Heart left ventricle (tissue), 16 donors: ENCODE measurements at places on chromosomes 2 and 18.

GRCh38 chr2:25926984-25927756, 48.9 kb upstream of the ASXL2 start:
- DNase-seq: no peak

GRCh38 chr2:147275943-147276342, 568.9 kb upstream of the ACVR2A start:
- no peak for DNase-seq

GRCh38 chr2:21916934-21917522, 793.3 kb downstream of the TDRD15 start:
- DNase-seq: no peak

GRCh38 chr2:99936065-99936464, 206.3 kb downstream of the AFF3 start:
- DNase-seq: no peak

DNA sequence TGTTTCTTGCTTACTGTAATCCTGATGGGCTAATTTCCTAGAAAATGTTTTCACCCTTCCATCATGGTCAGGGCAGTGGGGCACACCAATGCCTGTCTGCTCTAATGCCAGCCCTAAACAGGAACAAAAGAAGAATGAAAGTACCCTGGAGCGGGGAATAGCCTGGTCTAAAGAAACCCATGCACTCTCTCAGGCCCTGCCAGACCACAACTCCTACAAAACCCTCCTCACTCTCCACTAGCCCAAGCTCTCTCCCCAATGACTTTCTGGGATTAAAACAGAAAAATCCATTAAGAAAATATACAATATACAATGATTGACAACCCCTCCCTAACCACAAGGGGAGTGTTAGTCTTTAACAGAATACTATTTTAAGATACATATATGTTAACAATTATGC, 67.6 kb downstream of the AAK1 start:
- DNase-seq: no peak

DNA sequence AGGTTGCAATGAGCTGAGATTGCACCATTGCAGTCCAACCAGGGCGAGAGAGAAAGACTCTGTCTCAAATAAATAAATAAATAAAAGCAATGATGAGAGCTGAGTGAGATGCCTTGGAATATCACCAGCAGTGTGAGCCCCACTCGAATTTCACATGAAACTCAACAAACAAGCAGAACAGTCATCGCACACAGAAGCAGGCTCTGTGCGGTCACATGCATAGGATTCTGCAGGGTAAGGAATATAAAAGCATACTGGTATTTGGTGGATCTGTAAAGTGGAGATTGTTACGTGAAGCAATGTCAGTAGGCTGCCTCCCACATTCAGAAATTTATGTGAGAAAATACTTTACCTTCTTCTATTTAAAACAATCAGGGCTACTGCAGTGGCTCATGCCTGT, 18.0 kb upstream of the AP1S3 start:
- DNase-seq: no peak

DNA sequence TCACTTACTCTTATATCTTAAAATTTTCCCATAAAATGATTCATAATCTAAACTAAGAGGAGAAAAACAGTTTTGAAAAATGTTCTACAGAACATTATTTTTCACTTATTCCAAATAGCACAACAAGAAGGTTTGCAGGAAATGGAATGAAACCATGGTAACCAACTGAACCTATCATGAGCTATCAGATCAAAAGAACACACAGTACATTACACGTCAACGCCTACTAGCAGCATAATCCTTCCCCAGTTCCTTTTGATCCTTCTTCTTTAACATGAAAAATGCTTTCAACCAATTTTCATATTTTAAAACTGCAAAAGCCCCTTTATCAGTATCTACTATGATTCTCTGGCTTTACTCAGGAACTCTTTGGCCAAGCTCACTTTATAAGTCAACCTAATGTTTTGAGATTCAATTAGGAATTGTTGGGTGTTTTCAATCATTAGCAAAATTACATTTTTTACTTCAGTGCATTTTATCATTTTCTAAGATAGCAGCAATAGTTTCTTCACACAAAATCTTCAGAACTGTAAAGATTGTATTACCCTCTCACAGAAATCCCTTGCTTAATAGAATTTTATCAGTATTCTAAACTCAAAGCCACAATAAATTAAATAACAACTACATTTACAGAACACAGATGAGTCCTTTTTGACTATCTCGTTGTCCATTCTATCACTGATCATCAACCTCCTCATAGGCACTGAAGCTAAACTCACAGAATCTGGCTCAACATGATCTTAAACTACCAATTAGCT, 102.5 kb downstream of the CHN1 start:
- no peak for DNase-seq

- DNase-seq: peak; percentile 29
Measured at GRCh38 chr2:197675711-197676188, 363 bp upstream of the RFTN2 start.

GRCh38 chr18:39838831-39839230, 2116.2 kb upstream of the PIK3C3 start:
- DNase-seq: no peak

DNA sequence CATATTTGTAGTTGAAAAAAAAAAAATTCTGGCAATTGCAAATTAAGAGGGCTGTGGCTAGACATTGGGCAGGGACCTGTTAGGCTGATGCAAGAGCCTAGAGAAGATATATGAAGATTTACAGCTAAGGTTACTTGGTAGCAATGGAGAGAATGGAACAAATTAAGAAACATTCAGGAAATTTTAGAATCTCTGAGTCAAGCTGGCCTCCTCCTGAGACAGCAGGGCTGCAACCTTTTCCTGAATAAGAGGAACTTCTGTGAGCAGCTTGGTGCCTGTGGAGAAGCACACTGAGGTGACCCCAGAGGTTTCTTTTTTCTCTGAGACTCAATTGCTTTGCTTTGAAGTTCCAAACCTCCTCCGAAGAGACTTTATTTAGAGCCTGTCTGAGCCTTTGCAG, 118.6 kb upstream of the LRATD1 start:
- no peak for DNase-seq

GRCh38 chr18:13377496-13377895, 158.9 kb downstream of the LDLRAD4 start:
- DNase-seq: no peak

DNA sequence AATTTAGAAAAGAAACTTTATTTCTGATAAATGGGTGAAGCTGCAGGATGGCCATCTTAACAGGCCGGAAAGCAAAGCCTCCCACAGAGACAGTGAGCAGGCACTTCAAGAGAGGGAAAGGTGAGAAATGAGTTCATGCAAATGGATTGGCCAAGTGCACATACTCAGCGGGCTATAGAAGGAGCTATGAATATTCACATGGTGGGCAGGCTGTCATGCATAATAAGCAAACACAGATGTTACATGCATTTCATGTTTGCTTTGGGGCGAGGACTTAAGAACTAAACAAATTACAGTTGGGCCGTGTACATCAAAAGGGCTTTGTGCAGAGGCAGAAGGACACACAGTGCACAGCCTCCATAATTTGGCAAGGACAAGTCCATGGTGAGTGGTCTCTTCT, 69.8 kb upstream of the MAL start:
- DNase-seq: no peak

GRCh38 chr2:17835516-17835915, 19.3 kb downstream of the MSGN1 start:
- no peak for DNase-seq

GRCh38 chr2:4931721-4932365, 760.3 kb upstream of the SOX11 start:
- no peak for DNase-seq

DNA sequence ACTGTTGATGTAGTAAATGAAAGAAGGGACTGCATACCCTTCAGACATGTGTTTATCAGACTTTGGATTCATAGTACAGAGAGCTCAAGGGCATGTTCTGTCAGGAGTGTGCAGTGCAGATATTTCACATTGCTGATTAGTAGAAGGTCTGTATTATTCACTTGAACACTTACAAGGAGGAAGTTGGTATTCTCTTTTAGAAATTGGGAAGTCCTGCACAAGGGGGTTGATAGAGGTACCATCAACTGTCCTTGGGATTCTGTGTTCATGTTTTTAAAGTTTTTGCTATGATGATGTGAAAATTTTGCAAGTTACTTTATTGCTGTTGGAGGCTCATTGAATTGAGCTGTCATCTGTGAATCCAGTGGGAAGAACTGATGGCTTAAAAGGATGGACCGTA, 6.7 kb downstream of the PSMD1 start:
- no peak for DNase-seq

- DNase-seq: peak; percentile 53
Measured at GRCh38 chr18:24659827-24660720, 199.6 kb downstream of the HRH4 start.

GRCh38 chr2:152594792-152595191, 122.5 kb downstream of the PRPF40A start:
- DNase-seq: peak; percentile 31

DNA sequence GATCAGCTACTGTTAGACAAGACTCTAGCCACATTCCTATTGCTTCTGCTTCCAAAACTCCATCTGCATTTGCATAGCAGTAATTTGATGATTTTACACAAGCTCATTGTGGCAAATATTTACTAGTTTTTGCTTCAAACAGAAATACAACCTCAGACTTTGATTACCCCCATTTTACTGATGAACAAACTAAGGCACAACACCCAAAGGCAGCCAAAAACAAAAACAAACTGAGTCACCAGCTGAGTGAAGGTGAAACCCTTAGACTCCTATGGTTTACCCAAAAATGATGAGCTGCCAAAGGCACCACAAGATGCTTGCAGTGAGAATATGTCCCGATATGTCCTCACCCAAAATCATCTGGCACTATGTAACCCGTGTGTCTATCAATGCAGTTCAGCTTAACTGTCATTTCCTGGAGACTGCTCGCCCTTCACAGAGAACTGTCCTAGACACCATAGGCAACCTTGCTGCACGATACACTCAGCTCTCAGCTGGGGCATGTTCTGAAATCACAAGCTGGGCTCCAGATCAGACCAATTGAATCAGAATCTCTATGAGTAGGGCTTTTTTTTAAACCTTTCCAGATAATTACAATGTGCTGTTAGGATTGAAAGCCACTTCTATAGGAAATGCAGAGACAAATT, 4.1 kb upstream of the EVA1A start:
- no peak for DNase-seq

- DNase-seq: no peak
Measured at GRCh38 chr2:83990636-83991035, 468.4 kb downstream of the SUCLG1 start.

GRCh38 chr2:181946444-181947127, 39.1 kb upstream of the PPP1R1C start:
- DNase-seq: no peak

DNA sequence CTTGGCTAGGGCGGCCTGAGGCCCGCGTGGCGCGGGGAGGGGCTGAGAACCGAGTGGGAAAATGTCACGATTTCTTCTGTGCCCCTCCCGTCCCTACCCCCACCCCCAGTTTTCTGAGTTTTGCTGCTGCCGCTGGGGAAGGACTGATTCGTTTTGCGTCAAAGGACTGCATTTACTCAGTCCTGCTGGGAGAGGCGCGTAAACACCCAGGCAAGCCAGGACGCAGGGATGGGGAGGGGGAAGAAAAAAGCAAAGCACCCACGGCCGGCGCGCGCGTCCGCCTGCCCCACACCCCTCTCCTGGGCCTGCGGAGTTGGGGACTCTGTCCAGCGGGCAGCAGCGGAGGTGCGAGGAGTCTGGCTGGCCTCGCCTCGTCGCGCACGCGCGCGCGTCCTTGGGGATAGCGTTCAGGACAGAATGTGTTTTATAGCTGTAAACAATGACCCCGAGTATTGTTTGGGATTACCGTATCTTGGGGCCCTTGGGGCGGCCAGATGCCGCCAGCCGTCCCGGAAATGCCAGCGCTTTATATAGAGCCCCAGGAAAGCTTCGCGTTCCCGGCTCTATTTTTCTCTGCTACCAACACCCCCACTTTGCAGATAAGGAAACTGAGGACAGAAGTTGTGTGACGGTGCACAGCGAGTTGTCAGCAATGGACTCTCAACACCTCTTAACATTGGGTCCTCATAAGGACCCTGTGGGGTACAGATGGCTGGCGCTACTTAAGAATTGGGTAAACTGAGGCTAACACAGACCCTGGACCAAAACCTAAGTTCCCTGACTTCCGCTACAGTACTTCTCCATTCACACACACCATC, 1.7 kb upstream of the FOSL2 start:
- DNase-seq: peak; percentile 89

- no peak for DNase-seq
Measured at GRCh38 chr2:88209521-88210131, 39.5 kb downstream of the THNSL2 start.

DNA sequence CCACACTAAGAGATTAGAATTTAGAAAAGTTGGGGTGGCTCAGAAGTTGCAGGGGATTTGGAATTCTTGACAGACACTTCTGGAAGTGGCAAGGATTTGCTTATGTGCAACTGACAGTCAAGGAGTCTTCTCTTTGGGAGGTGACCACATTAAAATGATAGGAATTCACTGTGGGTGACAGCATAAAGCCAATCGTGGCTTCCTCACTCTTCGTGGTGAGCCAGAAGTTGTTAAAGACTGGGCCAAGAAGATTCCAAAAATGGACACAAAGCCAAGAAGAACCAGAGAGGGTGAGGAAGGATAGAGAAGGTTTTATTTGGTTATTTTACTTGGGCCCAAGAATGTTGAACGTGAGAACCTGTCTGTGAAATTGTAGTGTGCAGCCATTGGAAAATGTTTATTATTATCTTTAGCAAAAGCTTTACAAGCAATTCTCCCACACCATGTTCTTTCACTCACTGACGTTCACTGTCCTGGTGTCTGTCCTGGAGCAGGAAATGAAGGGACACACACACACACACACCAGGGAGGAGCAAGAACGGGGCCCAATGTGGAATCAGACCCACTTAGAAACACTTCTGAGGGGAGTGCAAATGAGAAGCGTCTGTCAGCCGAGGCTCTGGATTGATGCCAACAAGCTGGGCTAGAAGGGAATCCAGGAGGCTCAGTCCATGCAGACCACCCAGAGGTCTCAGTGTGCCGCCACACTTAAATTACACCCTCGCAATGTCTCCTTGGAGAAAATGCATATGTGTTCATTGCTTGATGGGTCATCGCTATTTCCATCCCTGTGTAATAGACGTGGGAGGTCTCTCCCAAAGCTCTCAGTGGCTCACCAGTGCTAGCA, 37.2 kb downstream of the STEAP3 start:
- DNase-seq: no peak

DNA sequence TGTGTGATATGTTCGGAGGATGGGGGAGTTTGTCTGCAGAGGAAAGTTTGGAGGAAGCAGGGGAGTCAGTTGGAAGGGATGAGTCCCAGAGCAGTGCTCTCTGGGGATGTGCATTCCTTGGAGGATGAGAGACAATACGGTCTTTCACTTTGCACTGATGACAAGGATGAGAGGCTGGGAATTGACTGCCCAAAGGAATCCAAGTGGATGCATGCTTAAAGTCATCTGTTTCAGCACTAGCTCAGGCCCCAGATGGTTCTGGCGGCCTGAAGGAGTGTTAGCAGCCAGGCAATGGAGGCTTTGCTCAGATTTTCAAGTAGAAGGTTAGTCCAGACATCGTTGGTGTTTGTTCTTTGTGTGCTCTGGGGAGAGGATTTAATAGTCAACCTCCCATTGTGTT, 100.2 kb downstream of the CRIM1 start:
- DNase-seq: no peak
